ENCODE measurements at places on chromosomes 7 and 10. TPM values are rescaled to one million over a fixed set of nuclear protein-coding genes. Genes with fewer than 3 reads are reported as not detected.

The AOC1 gene
- total RNA-seq = not detected

The CDC14C gene
- not detected for total RNA-seq

DNA sequence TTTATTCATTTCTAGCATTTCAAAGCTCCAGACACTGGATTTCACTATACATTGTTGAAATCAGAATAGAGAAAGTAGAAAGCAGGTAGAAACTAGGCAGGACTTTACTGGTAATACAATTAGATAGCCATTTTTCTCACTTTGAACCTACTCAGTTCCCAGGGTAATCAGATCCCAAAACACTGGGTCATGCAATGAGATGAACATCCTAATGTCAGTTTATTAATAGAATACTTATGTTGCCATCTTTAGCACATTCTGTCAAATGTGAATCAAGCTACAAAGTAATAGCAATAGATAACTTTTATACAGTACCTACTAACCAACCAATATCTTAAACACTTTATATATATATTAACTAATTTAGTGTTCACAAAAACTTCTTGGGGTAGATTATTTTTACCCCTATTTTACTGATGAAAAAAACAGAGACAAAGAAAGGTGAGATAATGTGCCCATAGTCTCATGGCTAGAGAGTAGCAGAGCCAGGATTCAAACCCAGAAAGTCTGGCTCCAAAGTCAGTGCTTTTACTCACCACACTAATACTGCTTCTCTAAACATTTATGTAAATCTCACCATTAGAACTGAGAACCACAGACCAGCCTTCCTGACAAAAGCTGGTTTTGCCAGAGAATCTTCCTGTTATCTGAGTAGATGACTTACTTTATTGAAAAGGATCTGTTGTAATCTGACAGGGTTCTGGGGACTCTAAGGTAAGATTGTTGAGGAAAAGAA lies 153.8 kb upstream of the KAT6B start:
- H3K27me3 ChIP-seq = no peaks in the 10 kb centered on the region
- no peaks in the 10 kb centered on the region for H3K4me1 ChIP-seq
- no peak overlapping the region for H3K4me3 ChIP-seq
- H3K27ac ChIP-seq = no peak overlapping the region

GRCh38 chr7:115600207-115600606 lies 430.4 kb downstream of the TFEC start:
- no peak overlapping the region for H3K4me3 ChIP-seq
- H3K27me3 ChIP-seq = peaks cover 2% of the 10 kb centered on the region
- DNase-seq = no peak
- no peaks in the 10 kb centered on the region for H3K36me3 ChIP-seq

The TRA2A gene
- total RNA-seq = 98.6 TPM

DNA sequence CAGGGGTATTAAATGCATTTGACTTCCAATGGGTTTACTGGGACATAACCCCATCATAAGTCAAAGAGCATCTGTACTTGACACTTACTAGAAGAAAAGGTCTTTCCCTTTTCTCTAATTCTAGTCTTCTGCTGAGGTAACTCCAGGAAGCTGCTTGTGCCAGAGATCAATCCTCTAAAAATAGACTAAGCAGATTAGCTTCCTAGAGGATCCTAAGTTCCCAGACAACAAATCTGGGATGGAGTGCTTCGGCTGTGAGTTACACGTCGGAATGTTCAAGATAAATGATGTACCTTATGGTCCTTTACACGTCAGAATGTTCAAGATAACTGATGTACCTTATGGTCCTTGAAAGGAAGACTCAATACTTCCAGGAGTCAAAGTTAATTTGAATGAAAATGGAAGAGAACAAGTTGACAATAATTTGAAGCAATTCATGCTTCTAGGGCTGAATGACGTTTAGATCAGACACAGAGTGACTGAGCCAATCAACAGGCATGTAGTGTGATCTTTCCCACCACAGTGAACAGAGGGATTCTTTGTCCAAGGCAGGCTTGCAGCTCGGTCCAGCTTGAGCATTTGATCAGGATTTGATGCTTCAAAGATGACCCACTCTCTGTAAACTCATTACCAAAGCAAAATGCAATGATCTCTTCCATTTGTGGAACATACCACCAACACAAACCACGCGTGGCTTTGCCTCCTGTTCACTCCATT lies 63.8 kb downstream of the SLC37A3 start:
- H3K27me3 ChIP-seq = no peaks in the 10 kb centered on the region
- H3K4me3 ChIP-seq = no peak overlapping the region
- peaks cover 9% of the 10 kb centered on the region for H3K4me1 ChIP-seq
- peaks cover 49% of the 10 kb centered on the region for H3K36me3 ChIP-seq
- H3K27ac ChIP-seq = no peak overlapping the region

DNA sequence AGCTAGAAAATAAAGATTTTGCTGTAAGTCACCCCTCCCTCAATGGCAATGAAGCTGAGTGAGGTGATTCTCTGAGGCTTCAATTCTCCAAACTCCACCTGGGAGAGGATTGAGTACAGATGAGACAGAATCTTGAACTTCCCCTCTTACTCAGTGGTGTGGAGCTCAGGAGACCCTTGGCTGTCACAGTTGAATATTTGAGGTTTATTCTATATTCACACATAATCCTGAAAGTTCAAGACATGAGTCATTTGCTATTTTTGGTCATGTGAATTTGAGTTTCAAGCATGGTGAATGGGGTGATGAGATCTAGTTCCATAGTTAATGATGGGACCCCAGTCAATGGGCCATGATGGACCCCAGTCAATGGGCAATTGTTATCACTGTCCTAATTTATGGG lies 13.9 kb upstream of the TECTB start:
- DNase-seq = no peak
- H3K27me3 ChIP-seq = peaks cover 3% of the 10 kb centered on the region
- H3K4me1 ChIP-seq = no peaks in the 10 kb centered on the region
- H3K4me3 ChIP-seq = no peak overlapping the region
- H3K36me3 ChIP-seq = no peaks in the 10 kb centered on the region

- H3K36me3 ChIP-seq = no peaks in the 10 kb centered on the region
- H3K27ac ChIP-seq = no peak overlapping the region
- peaks cover 29% of the 10 kb centered on the region for H3K4me1 ChIP-seq
- no peak for DNase-seq
- H3K27me3 ChIP-seq = peaks cover 12% of the 10 kb centered on the region
- no peak overlapping the region for H3K4me3 ChIP-seq
Observed at GRCh38 chr10:104117839-104118323, 4.1 kb upstream of the SFR1 start.

DNA sequence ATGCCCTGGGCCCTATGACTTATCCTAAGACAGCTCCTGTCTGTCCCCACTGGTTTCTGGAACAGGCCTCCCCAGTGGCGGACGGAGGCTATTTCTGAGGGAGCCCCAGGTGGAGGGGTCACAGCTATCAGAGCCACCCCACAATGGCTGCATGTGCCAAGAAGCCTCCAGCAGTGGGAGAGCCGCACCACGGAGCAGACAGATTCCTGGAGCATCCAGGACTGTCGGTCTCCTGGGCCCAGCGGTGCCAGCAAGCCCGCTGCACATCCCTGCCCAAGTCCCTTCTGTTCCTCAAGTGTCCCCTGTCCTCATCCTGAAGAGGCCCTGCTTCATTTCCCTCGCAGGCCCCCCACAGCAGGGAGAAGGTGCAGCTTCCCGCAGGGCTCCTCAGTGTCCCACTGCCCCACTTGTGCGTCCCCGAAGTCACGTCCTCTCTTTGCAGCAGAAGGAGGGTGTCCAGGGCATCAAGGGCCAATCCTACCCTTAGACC lies 193.0 kb upstream of the SHH start:
- no peak overlapping the region for H3K4me3 ChIP-seq
- DNase-seq = no peak
- peaks cover 6% of the 10 kb centered on the region for H3K27me3 ChIP-seq
- H3K36me3 ChIP-seq = no peaks in the 10 kb centered on the region

DNA sequence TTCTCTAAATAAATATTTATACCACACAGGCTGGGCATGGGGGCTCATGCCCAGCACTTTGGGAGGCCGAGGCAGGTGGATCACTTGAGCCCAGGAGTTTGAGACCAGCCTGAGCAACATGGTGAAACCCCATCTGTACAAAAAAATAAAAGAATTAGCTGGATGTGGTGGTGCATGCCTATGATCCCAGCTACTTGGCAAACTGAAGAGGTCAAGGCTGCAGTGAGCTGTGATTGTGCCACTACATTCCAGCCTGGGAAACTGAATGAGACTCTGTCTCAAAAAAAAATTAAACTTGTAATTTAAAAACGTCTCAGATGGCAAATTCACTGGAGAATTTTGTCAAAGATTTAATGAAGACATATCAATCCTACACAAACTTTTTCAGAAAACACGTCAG lies 277.6 kb upstream of the BMPER start:
- H3K4me1 ChIP-seq = no peaks in the 10 kb centered on the region
- no peak overlapping the region for H3K4me3 ChIP-seq
- H3K27ac ChIP-seq = no peak overlapping the region
- no peak for DNase-seq

The HTR5A gene
- not detected for total RNA-seq

DNA sequence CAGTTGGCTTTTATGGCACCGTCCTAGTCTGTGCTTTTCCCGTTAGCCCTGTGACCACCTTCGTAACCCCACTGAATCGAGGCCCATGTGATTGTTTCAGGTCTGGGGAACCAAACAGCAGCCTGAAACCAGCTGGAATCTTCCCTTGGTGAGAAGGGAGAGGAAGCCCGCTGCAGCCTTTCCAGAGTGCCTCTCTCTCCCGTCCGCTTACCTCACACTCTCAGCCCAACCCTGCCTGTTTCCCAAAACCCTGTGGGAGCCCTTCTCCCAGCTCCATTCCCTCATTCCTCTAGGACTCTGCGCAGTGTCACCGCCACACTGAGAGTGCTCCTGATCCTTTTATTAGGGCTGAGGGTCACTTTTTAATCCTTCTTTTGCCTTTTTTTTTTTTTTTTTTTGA lies 139.6 kb downstream of the WDR37 start:
- peaks cover 9% of the 10 kb centered on the region for H3K4me1 ChIP-seq
- peaks cover 18% of the 10 kb centered on the region for H3K27me3 ChIP-seq
- no peak for DNase-seq

The ZNF503 gene
- 0.07 TPM for total RNA-seq

The JCAD gene
- total RNA-seq = 0.31 TPM

Data from activated T-helper 1 cell treated with anti-CD3 and anti-CD28 coated beads, Interleukin-12 subunit alpha, Interleukin-12 subunit beta, Interleukin-2, Interleukin-4 antibody, amounts not matched to agents 30 ng/mL and 10 ng/mL and 1 ng/mL, durations not matched to agents 14 hours and 24 hours and 36 hours (primary cell).